Mucosa of gallbladder (tissue), 1 donor: ENCODE measurements at places on chromosomes 7 and 10. TPM values are rescaled to one million over a fixed set of nuclear protein-coding genes. Genes with fewer than 3 reads are reported as not detected.

Gene PON1
- 8.9 TPM for total RNA-seq

Gene SLC13A1
- 132 TPM for total RNA-seq

Gene MPP7
- 47.5 TPM for total RNA-seq

Gene PHYHIPL
- 0.20 TPM for total RNA-seq

Gene ANKIB1
- 55.9 TPM for total RNA-seq

GRCh38 chr10:13787015-13787421, 200.3 kb downstream of the PRPF18 start:
- DNase-seq, result no peak

DNA sequence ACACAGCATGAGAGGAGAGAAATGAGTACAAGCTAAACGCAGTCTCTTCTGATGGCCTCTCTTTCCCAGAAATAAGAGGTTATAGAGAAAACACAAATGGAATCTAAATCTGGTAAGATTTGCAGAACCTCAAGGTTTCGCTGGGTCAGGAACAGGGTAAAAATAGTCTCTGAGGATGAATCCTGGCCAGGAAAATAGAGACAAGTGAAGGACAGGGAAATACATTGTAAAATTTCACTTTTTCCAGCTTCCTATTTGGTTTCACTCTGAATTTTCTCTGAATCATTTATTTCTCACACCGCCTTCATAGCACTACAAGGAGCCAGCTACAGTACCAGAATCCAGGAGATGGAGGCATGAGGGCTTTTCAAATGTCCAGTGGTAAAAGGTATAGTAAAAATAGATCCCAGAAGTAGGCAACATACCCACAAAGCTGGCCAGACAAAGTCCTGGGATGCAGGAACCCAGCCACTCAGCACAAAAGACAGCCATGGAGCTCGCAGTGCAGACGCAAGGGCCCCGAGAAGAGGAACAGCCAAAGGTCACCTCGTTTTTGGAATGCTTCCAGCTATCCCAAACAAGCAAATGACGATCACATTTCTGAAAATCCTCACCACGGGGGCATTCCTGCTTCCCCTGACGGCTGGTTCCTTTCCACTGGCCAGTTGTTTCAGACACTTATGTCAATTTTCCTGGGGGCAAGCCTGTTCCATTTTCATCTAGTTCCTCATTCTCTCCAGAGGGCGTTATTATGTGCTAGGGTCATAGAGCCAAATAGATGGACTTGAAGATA, 21.5 kb upstream of the IKZF1 start:
- DNase-seq, result no peak

- no peak for DNase-seq
Measured at GRCh38 chr10:126041117-126041516, 144.8 kb downstream of the FANK1 start.

- DNase-seq, result no peak
Measured at GRCh38 chr10:71527135-71527534, 130.4 kb downstream of the CDH23 start.

- no peak for DNase-seq
Measured at GRCh38 chr10:95125582-95125981, 56.3 kb upstream of the CYP2C8 start.

- DNase-seq, result no peak
Measured at GRCh38 chr10:49520122-49520775, 18.7 kb downstream of the ERCC6 start.

GRCh38 chr10:70784471-70784870, 706 bp downstream of the TBATA start:
- DNase-seq, result no peak

GRCh38 chr7:33128631-33128989, 754 bp upstream of the BBS9 start:
- DNase-seq, result no peak

DNA sequence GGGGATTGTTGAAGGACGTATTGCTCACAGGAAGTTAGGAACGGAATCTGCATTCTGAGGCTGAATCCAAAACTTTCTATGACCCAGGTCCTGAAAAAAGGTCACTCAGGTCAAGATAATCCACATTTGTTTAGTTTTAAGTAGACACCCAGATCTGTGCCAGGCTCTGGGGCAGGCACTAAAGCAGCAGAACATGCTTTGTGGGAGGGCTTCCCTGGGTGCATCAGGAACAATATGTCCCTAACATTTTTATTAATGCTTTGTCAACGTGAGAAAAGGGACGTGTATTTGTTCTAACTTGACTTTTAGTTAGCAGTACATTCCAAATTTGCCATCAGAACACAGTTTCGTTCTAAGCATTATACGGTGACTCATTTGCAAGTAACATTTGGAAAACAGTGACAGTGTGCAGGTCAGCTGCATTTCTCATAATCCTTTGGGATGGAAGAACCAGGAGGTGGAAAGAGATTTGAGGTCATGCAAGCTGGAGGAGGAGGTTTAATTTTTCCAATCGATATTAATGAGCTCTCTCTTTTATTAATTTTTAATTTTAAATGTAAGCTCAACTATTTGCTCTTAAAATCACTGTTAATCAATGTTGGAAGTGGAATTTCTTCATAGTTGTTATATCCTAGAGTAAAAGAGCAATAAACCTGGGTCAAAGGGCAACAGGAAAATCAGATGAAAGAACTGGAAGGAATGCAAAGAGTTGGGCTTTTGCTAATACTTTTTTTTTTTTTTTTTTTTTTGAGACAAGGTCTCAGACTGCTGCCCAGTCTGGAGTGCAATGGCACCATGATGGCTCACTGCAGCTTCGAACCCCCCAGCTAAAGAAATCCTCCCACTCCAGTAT, 35.0 kb downstream of the TAS2R41 start:
- no peak for DNase-seq

GRCh38 chr7:70134029-70134770, 535.9 kb downstream of the AUTS2 start:
- DNase-seq, result no peak

DNA sequence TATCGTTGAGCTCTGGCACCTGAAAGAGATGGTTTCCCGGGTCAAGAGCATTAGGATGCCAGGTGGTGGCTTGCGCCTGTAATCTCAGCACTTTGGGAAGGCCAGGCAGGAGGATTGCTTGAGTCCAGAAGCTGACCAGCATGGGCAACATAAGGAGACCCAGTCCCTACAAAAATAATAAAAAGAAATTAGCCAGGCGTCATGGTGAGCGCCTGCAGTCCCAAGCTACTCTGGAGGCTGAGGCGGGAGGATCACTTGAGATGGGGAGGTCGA, 6.1 kb upstream of the KCP start:
- DNase-seq, result no peak

DNA sequence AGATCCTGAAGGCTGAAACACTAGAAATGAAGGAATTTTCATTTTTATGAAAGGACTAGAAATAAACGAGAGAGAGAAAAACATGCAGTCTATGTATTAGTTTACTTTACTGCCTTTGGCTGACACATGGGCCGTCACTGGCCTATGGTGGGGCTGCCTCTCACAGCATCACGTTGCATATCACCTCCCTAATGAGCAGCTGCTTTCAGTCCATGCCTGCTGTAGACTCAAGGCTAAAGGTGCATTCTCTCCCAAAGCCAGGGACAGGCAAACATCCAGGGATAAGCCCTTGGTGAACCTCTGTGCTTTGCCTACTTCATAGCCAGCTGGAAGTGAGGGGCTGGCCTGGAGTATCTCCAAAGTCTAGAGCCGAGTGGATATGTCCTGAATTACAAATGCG, 359.4 kb downstream of the GPAM start:
- DNase-seq, result no peak
